ENCODE measurements at places on chromosomes 11 and 22.
A peak's percentile ranks its signal among the peaks of the same experiment; 100 is the strongest.

- DNase-seq, result no peak
Measured at GRCh38 chr11:83019888-83020579, 51.7 kb downstream of the RAB30 start.

DNA sequence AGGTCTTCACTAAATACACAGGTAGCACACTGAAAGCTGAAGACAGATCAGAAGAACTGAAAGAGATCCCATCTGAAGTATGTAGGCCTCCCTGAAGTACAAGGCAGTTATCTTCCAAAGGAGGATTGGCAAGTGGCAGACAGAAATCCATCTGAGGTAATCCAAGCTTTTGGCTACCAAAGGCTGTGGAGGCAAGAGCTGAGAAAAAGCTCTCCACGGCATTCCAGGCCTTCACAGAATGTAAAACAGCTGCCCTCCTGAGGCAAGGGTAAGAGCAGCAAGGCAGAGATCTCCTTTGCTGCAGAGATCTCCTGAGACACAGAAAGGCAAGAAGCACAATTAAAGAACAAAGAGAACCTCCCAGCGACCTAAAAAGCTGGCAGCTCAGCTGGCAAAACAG is 19.1 kb downstream of the PIK3C2A start:
- DNase-seq, result no peak

DNA sequence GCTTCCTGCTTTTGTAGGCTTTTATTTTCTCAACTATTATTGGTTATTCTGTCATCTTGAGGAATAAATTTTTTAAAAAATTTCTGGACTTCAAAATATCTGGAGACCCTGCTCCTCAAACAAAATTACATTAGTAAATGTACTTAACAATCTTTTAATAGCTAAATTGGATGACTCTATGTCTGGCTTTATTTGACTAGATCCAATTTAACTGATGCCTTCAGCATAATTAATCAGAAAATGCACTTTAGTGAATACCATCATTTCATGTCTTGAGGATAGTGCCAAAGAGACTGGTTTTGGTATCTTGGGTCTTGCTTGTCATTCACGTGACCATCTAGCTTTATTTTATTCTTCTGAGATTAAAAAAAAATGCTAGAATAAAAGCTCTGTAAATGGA is 1301.2 kb downstream of the JRKL start:
- DNase-seq, result no peak

DNA sequence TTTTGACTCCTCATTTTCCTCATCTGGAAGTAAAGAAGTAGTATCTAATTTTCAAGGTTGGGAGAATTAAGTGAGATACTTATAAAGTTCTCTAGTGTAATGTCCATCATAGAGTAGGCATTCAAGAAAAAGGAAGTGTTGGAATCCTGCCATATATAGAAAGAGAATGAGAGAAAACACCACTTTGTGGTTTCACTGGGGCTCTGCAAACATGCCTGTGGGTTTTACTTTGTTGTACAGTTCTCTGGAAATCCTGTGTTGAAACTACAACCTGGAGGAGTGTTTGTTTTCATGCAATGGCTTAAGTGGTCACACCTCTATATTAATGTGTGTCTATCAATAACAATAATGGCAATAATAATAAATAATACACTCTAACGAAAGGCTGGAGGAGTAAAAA is 741.7 kb downstream of the NELL1 start:
- DNase-seq, result no peak

GRCh38 chr22:31039393-31039792 is 41.7 kb upstream of the SMTN start:
- DNase-seq, result no peak

DNA sequence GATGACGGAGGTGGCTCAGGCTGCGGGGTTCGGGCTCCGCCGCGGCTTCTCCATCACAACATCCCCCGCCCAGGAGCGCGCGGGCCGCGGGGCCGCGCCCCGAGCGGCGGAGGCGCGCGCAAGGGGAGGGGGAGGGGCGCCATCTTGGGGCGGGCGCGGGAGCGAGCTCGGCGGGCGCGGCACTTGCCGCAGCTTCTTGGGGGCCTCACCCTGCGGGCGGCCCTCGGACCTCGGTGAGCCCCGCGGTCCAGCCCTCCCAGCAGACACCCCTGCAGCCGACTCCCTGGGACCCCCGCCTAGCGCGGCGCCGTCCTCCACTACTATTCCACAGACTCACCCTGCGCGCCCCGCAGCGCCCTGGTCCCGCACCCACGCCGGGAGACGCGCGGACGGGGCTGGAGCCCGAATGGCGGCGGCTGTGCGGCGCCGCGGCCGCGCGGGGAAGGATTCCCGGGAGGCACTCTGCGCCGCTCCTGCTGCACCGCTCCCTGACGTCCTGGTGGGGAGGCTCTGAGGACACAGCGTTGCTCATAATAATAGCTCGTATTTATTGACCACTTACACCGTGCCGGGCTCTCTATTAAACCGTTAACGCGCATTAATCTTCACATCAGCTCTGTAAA is at the start of gene APBB1:
TSS of gene APBB1 (minus strand) at position 86 of the 623 bp plus-strand sequence. CDS start 7,747 bp downstream, outside the sequence.
- DNase-seq, result peak; percentile 71

- no peak for DNase-seq
Measured at GRCh38 chr11:21430537-21430936, 761.2 kb downstream of the NELL1 start.

- no peak for DNase-seq
Measured at GRCh38 chr22:27632451-27633295, 168.9 kb downstream of the MN1 start.

GRCh38 chr11:104320097-104320496 is 156.2 kb upstream of the PDGFD start:
- no peak for DNase-seq

DNA sequence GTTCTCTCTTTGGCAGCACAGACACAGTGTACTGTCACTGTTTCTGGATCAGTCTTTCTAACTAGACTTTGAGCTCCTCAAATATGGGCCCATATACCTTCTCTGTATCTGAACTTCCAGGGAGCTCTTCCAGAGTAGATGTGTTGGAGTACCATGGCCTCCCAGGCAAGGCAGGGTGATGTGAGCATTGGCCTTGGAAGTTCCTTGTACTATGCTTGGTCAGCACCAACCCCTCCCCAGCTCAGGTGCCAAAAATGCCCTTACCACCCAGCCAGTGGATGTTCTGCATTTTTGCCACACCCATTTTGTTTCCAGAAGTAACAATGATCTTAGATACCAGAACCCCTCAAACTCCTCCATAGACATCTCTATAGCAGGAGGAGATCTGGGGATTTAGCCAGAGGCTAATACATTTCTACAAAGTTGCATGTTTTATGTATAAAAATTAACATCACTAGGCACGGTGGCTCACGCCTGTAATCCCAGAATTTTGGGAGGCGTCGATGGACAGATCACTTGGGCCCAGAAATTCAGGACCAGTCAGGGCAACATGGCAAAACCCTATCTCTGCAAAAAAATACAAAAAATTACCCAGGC is 132.7 kb downstream of the CCDC81 start:
- no peak for DNase-seq

DNA sequence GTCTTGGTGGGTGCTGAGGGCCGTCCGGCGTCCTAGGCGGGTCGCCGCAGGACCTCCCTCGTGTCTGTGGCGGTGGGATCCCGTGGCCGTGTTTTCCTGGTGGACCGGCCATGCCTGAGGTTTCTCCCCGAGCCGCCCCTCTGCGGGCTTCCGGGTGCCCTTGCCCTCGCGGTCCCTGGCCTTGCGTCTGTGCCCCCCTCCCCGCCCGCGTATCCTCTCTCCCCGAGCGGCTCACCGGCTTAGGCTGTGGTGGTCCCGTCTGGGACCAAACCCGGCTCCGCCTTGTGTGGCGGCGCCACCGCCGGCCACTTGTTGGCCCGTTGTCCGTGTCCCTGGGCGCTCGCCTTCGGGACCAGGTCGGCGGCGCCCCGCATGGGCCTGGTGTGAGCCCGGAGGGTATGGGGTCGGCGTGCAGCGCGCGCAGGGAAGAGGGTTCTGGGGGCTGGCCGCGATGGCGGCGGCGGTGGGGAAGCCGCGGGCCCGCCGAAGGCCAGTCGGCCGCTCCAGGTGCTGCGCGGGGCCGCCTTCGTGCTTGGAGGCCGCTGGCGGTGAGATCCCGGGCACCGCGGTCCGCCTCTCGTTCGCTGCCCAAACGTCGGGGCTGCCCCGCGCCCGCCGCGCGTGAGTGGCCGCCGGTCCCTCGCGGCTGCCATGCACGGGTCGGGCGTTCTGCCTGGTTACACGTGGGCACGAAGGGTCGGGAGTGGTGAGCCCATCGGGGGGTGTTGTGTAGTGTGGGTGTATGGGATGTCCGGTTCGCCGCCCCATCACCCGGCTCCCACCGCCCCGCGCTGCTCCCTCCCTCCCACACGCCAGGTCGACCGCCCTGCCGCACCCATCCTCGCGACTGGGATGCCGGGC is 3899.1 kb upstream of the OR11H1 start:
- DNase-seq, result no peak

- no peak for DNase-seq
Measured at GRCh38 chr11:34254011-34254410, 103.8 kb downstream of the ABTB2 start.

DNA sequence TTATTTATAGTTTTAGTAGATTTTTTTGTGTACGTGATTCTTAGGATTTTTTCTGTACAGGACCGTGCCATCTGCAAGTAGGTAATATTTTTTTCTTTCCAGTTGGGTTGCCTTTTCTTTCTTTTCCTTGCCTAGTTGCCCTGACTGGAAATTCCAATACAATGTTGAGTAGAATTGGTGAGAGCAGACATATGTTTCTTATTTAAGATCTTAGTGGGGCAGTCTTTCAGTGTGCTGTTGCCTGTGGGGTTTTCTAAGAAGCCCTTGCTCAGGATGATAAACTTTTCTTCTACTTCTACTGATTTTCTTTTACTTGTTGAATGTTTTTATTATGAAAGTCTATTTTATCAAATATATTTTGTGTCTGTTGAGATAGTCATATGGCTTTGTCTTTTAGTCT is 33.0 kb downstream of the ATXN10 start:
- no peak for DNase-seq

All from lower lobe of right lung (tissue), 2 donors.